ENCODE measurements at places on chromosomes 4 and X.
A peak's percentile ranks its signal among the peaks of the same experiment; 100 is the strongest.

- DNase-seq: no peak
Measured at GRCh38 chr4:56055027-56055977, 106.6 kb downstream of the CEP135 start.

DNA sequence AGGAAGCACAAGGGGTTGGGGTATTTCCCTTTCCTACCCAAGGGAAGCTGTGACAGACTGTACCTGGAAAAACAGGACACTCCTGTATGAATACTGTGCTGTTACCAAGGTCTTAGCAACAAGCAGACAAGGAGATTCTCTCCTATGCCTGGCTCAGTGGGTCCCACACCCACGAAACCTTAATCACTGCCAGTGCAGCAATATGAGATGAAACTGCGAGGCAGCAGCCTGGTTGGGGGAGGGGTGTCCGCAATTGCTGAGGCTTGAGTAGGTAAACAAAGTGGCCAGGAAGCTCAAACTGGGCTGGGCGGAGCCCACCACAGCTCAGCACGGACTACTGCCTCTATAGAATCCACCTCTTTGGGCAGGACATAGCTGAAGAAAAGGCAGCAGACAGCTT, 197.7 kb downstream of the INPP4B start:
- DNase-seq: no peak

DNA sequence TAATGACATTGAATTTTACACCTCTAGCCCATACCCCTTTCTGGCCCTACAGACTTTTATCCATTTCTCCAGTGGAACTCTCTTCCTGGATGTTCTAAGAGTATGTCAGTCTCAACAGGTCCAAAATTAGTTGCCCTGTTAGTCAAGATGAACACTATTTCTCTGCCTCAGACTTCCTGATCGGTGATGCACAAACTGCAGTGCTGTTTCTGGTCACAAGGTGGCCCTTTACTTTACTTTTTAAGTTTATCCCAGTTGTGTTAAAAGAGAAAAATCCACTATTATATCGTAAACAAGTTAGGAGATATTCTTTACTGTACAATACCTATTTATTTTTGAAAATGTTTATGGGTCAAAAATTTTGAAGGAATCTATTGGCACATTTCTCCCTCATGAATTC, 13.1 kb downstream of the TCEAL7 start:
- no peak for DNase-seq

DNA sequence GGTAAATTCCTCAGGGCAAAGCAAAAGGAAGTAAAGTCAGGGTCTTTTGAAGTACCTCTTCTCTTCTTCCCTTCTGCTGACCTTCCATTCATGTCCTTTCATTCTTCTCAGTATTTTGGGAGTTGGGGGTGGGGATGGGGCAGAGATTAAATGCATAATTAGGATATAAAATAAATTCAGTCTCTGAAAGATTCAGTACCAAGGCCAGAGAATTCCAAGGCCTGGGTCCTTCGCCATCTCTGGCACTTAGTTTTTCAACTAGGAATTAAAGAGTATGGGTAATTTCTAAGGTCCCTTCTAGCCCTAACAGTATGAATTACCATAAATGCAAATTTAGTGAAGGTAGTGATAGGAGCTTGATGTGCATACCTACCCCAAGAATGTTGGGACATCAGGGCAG, 47.9 kb downstream of the TEX13B start:
- no peak for DNase-seq

DNA sequence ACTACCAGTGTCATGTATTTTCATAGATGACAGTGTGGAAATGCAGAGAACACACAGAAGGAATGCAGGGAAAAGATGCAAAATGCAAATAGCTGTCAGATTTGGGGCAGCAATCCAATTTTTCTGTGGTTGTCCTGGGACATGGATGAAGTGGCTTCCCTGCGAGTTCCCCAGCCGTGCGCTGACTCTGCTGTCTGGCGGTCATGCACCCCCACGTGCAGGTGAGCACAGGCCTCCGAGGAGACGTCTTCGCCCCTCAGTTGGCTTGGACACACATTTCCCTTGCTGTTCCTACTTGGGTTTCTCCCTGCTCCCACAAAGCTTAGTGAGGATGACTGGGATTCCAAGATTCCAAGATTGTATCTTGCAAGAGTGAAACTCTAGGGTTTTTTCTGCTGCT, 24.4 kb downstream of the BLOC1S4 start:
- no peak for DNase-seq

GRCh38 chrX:153971450-153972367, at the start of gene HCFC1:
HCFC1 (minus strand) TSS chrX:153971818; CDS start chrX:153970840, 978 bp downstream.
- peak; percentile 73 for DNase-seq

DNA sequence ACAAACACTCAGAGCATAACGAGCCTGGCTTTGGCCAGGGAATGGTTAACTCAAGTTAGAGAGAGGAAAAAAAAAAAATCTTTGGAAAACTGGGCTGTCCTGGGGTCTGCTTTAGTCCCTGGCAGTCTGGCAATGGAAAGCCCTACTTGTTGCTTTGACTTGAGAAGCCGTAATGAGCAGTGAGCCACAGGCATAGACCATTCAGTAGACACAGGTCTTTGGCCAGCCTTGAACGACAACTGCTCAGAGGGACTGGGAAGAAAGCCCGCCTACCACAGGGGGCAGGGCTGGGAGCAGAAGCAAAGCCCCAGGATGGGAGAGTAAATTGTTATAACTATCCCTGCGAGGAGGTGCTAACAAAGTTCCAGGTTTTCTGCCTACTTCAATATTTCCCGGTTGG, 25.9 kb downstream of the SLC25A43 start:
- DNase-seq: no peak

DNA sequence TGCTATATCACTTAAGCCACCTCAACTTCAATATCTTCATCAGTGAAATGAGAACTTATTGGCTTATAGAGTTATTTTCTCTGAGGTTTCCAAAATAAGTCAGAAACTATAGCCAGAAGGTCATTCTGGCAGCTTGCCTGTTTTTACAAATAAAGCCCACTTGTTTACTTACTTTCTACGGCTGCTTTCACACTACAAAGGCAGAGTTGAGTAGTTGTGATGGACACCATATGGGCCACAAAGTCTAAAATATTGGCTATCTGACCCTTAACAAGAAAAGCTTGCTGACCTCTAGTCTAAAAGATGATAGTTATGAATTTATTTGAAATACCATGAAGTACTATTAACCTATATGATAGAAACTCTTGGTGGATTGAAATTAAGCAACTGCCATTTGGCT, 67.3 kb upstream of the ATOH1 start:
- DNase-seq: no peak

DNA sequence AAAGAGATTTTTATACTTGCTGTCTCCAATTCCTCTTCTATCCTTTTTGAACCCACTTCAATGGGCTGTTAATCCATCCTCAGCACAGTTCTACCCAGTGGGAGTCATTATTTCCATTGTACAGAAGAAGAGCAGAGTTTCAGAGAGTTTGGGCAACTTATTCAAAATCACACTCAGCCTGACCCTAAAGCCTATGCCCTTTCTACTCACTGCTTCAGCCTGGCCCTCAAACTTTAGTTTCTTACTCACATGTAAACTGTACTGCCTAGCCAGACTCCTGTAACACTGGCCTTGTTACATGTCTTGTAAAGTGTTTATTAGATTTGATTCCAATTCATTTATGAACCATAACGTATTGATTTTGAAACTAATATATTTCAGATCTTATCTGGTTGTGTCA, 25.1 kb upstream of the USO1 start:
- DNase-seq: no peak

- DNase-seq: no peak
Measured at GRCh38 chr4:94336303-94336702, 6.3 kb downstream of the HPGDS start.

DNA sequence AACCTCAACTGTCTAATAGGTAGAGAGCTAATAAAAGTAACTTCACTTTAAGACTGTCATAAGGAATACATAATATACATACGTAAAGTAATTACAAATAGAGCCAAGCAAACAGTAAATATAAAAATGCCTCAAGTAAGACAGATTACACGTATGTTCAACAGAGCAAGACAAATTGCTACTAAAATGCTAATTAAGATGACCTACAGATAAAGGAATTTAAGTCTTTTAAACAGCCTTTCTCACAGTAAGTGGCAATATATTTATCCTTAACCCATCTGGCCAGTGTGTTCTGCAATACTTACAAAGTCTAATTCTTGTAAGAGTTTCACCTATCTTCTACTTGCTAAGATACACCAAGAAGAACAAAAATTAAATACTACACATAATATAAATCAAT, 12.7 kb downstream of the G3BP2 start:
- DNase-seq: no peak

DNA sequence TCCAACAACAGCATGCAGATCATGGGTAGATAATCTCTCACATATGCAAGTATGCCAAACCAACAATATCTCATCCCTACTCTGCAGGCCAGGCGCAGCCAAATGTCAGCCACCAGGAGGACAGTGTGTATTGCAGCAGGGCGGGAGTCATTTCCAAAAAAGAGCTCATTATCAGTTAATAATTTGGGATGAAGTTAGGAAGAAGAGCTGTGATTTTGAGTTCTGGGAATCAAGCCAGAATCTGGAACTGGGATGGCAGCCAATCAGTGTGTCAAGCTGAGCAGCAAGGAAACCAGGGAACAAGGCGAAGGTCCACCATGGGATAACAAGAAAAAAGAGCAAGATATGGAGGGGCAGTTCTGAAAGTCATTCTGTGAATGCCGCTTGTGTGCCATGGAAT, 88.2 kb upstream of the CAMK2D start:
- DNase-seq: no peak

- DNase-seq: no peak
Measured at GRCh38 chr4:183722731-183723560, 63.9 kb downstream of the TRAPPC11 start.

- DNase-seq: no peak
Measured at GRCh38 chr4:13174001-13174400, 310.1 kb downstream of the RAB28 start.

DNA sequence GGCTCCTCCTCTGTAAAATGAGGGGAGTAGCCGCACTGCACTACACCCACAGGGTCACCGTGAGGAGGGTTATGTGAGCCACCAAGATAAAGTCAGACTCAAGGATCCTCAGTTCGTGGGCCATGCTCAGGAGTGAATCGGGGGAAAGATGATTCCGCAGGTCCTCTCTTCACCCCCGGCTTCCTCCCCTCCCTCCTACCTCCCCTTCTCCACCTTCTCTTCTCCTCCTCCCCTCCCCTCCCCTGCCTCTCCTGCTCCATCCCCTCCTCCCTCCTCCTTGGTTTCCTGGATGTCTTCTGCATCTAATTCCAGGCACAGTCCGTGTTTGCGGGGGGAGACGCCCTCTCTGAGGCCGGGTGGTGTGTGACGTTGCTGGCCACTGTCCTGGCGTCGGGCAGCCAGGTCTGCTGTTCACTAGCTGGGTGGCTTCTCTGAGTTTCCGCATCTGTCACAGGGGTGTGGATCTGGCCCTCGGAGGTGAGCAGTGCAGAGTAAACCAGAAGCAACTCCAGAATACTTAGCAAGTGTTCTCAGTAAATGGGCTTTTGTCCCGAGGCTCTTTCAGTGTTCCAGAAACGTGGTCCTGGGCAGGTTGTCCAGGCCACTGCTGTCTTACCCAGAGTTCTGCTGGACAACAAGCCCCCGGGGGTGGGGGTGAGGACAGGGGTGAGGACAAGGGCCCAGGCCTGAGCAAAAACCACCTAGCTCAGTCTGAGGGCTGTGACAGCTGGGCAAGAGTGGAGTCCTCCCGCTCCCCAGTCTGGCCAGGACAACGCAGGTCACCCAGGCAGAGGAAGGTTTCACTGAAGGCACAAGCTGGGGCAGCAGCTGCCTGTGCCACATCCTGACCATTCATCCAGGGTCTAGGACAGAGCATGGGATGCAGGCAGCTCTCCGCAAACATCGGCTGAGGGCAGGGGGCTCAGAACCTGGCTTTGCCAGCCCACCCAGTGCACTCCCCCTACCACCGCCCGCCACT, 92.4 kb downstream of the PPP2R2C start:
- no peak for DNase-seq

DNA sequence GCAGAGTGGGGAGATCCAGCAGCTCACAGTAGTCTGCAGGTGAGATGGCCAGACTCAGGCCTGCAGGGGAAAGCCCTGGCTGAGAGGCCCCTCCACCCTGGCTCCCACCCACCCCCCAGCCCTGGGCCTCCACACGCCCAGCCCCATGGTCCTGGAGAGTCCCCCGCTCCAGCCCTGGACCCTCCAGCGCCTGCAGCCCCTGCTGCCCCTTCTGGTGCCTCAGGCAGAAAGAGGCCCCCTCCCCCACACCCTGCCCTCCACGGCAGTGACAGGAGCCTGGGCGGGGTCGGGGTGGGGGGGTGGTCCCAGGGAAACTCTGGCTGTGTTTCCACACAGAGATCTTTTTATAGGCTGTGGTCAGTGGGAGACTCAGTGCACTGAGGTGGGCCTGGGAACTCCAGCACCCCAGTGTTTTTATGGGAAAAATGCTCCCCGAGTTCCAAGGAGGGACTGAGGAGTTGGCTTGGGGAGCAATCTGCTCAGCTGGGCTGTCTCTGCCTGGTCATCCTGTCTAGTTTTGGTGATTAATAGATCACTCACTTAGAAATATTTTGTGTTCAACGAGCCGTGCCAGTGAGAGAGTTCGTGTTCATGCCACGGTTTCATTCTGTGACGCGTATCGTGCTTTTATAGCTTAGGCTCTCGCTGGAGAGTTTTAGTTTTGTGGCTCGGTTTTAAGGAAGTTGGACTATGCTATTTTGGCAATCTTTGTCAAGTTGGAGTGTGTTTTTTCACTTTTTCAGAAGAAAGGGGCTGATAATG, 53.1 kb upstream of the HGFAC start:
- no peak for DNase-seq

DNA sequence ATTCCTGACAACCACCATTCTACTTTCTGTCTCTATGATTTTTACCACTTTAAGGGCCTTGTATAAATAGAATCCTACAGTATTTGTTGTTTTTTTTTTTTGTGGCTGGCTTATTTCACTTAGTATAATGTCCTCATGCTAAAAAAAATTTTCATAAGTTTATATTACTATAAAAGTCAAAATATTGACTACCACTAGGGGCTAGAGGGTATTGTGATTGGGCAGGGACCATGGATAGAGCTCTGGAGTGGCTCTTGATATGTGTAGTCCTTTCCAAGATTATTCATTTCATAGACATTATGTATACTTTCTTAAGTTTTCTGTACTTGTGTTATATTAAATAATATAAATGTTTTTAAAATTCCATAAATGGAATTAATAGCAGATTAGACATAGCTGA, 34.6 kb downstream of the MYOZ2 start:
- DNase-seq: no peak

DNA sequence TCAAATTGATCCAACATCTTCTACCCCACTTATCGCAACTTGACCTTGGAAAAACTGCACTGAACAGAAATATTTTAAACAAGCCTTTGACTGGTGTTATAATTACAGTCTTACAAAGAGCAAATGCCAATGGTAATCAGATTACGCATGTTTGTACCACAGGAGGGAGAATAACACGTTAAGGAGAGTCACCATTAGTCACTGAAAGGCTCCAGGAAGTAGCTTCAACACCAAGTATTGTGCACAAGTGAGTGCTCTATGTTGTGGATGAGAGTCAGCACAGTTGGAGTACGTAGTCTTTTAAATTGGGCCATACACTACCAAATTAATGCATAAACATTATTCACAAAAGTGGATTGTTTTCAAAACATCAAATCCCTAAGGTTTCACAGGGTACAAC, 1081.5 kb upstream of the TENM3 start:
- DNase-seq: no peak

All from activated CD8-positive, alpha-beta memory T cell treated with anti-CD3 and anti-CD28 coated beads for 48 hours (primary cell).